C1 segment of cervical spinal cord (tissue), 14 donors: ENCODE measurements at places on chromosomes 1 and 21.
A peak's percentile ranks its signal among the peaks of the same experiment; 100 is the strongest.

DNA sequence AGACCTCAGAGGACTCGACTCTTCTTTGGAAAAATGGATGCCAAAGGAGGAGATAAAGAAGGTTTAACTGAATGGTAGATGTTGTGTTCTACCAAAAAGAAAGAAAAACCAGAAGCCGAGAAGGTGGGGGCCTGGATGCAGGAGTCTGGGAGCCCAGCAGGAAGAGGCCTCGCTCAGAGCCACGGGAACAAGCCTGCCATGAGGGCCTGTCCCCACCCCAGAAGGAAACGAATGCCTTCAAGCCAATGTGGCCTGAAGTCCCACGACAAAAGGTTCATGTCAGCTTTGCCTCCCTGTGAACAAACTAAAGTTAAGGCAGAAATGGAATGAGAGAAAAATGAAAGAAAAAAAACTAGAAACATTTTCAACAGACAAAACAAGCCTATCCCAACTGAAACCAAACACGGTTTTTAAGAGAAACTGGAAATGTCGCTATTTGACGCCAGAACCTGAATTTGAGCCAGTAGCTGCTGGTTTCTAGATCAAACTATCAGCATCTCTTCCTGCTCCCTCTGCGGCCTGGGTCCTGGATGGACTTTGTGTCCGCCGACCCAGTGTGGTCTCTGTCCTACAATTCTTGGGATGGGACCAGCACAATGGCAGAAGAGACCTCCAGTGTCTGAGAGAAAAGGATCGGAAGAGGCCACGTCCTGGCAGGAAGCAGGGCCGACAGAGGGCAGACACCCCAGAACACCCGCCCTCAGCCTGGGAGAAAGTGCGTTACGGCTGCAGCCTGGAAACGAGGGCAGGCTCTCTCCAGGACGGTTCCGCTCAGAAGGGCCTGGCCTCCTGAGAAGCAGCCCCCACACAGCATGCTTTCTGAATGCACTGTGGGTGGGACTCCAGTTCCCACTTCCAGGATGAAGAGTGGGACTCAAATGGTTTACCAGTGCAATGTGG, 35.2 kb downstream of the SLC45A1 start:
- DNase-seq: no peak

DNA sequence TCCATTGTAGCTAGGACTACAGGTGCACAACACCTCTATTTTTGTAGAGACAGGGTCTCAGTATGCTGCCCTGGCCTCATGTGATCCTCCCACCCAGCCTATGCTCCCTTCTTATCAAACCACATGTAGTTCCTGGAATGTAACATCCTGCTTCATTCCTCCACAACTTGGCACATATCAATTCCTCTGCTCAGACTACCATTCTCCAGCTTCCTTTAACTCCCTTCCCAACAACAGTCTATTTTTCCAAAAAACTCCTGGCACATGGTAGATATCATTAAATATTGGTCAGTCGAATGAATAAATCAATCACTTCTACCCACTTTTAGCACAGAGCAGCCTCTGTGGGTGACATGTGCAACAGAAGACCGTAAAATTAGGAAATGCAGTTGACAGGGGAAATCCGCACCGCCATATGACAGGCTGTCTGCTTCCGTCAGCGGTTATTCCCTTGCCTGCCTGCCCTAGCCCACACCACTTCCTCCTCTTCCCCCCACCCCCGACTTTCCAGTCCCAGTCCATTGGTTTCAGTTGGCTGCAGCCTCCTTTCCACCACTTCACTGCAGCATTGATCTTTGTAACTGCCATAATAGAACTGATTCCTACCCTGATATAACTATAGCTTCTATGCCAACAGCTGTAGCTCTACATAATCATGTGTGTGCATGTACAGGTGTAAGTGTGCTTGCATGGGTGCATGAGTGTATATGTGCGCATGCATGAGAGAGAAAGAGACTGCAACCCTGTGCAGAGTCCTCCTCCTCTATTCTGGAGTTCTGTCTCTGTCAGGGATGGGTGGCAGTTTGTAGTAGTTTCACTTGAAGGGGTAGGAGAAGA, 6.8 kb upstream of the AKR1A1 start:
- DNase-seq: peak; percentile 8

- no peak for DNase-seq
Observed at GRCh38 chr1:4147509-4147908, 247.4 kb upstream of the C1orf174 start.

- DNase-seq: no peak
Observed at GRCh38 chr1:204275695-204276370, 62.0 kb upstream of the GOLT1A start.

DNA sequence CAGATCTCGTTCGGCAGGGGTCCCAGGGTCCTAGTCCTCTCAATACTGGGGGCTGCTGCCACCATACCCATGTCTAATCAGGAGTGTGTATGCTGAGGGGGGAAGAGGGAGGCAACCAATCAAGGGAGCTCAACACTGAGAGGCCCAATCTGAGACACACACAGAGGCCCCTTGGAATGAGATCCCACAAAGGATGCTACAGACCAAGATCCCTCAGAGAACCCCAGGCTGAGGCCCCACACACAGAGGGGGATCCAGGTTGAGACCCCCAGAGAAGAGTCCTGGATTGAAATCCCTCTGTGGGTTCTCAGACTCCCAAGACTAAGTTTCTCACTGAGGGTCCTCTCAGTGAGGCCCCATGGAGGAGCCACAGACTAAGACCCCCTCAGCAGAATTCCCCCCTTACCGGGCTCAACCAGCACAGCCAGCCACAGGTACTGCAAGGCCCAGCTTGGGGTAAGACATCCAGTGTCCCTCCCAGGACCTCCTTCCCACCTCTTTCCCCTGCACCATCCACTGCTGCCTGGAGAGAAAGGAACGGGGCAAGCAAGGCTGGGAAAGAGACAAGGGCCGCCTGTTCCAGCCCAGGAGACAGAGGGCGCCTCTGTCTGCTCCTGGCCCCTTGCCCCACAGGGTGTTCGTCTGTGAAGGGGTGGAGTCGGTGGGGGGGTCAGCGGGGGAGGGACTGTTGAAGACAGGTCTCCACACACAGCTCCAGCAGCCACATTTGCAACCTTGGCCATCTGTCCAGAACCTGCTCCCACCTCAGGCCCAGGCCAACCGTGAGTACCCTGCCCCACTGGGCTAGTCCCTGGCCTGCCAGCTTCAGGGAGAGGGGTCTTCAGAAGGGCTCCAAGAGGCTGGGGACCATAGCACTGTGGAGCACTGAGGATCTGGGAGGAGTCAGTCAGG, at the start of gene S100A1:
S100A1 (plus strand) TSS at position 720 of the 912 bp plus-strand sequence. CDS start 2,088 bp downstream, outside the sequence.
- DNase-seq: peak; percentile 40

GRCh38 chr21:29258626-29259338, 39.9 kb upstream of the BACH1 start:
- no peak for DNase-seq

DNA sequence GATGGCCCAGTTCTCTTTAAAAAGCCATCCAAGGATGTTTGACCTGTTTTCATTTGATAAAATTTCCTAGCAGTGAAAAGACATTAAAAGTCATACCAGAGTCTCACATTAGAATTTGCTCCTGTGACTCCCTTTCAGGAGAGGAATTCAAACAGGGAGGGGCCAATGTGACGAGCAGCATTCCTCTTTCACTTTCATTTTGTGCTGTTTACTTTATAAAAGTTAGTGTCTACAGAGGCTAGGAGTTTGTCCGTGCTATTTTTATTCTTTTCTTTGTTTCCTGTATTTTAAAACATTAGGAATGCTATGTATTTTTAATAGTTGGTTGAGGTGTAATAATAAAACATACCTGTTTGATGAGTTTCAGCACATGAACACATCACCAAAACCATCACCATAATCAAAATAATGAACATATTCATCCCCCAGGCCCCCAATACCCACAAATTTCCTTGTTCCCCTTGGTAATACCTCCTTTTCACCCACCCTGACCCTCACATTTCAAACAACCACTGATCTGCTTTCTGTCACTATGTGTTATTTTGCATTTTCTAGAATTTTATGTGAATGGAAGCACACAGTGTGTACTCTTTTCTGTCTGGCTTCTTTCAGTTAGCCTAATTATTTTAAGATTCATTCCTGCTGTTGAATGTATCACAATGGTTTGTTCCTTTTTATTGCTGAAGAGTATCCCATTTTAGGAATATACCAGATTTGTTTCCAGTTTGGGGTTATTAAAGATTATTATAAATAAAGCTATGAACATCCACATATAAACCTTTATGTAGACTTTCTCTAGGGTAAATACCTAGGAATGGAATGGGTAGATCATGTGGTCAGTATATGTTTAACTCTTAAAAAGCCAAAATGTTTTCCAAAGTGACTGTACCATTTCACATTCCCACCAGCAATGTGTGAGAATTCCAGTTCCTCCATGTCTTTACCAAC, 129.5 kb downstream of the TENT5C start:
- DNase-seq: no peak

DNA sequence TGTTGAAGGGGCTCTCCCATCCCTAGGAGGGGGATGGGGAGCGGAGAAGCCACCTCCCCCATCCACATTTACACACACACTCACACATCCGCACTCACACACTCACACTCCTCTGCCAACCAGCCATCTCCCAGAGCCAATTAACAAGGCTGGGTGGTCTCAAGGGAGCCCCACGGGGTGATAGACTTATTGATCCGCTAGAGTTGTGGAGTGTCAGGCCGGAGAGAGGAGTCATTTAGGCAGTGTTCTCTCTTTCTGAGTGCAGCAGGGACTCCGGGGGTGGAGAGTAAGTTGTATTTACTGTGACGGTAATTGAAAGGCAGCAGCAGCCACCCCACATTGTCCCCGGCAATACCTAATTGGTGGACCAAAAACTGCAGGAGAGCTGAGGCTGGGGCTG, 61.6 kb downstream of the KLHDC7A start:
- DNase-seq: no peak

DNA sequence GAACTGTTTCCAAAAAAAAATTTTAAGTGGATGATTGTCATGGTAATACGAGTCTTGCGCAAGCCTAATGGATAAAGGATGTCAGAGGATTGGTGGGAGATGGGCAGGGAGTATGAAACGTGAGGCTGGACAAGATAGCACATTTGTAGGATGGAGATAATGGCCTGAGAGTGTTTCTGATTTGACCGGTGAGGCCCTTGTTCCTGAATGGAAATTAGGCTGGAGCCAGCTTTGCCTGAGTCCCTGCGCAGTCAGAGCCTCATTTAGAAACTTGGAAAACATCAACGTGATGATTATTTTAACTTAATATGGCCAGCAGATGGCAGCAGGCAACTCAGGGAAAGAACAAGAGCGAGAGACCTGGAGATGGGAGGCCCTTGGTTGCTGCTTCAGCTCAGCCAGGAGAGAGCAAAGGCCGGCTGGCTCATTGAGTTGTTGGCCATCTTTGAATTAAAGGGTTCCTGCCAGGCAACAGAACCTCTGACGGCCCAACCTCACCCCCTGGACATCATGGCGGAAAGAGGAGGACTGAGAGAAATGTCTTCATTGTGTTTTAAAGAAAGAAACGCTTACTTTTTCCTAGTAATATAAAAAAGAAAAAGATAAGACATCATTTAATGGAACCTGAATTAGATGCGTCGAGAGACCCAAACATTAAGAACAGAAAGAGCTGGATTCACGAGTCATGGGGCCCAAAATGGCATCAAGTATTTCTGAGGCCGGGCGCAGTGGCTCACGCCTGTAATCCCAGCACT, 80.3 kb downstream of the SELENOF start:
- DNase-seq: no peak

DNA sequence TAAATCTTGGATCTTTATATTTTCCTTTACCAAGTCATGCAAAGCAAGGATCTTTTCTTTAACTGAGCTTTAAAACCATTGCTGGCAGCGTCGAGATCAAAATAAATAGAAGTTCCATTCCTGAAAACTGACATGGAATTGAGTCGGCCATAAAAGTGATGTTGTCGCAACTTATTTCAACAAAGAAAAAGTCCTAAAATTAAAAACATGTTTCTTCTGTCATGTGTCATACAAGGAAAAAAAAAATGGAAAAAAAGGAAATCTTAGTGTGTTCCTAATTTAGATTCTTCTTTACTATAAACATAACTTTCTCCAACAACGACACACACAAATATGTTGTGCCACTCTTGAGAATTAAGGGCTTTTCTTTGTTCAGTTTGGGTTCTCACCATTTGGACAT, 34.9 kb downstream of the GREM2 start:
- DNase-seq: no peak

GRCh38 chr1:90544356-90544755, 172.7 kb downstream of the BARHL2 start:
- no peak for DNase-seq

DNA sequence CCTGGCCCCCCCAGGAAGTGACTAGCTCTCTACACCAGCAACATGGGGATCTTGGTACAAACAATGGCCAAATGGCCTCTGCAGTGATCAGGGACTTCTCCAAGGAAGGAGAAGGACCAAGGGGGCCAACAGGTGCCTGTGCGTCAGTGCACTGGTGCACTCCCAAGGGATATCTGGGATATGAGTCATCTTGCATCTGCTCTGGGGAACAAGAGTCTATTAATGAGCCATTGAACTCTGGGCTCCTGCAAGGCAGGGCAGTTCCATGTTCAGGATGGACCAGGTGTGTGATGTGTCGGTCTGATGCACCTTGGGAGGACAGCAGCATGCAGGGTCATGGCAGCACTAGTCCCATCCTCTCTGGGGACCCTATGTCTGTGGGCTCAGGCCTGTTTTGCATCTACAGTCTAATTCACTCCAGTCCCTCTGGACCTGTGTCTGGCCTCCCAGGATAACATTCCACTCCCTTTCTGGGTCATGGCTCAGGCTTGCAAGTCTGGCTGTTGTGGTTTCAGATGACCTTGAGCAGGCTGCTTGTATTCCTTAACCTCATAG, 125.3 kb downstream of the TRABD2B start:
- DNase-seq: no peak

- DNase-seq: peak; percentile 45
Observed at GRCh38 chr1:66533804-66534740, at the start of gene SGIP1. Gene SGIP1 (plus strand): TSS chr1:66534153. CDS start chr1:66534359, 206 bp downstream.

DNA sequence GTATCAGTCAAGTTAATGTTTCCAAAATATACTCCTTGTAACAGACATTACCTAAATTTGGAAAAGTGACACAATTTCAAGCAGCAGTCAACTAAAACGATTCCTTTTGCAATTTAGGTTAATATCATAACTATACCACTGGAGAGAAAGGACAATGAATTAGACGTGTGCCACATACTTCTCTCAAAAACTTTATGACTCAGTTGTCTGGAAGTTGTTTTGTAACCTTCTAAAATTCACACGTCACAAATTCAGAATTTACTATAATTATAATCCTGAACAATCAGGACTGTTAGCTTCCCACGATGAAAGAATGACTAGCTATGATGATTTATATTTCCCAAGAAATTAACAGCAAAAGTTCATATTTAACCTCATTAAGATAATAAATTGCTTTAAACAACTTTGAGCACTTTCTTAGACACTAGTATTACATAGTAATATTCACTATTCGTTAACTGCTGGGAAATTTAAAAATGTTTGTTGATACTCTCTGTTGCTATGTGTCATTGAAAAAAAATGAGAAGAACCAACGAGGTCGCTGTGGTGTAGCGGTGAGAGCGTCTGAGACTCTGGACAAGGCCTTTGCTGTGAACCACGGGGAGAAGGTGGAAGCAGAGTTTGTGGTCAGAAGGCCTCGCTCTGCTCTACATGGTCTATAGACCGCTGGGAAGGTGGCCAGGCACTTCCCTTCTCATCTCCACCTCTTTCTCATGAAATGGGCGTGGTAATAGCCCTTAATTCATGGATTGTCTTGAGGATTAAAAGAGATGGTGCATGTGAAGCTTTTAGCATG, 27.9 kb upstream of the BATF3 start:
- no peak for DNase-seq
